ENCODE measurements at places on chromosomes 7 and 10. TPM values are rescaled to one million over a fixed set of nuclear protein-coding genes. Genes with fewer than 3 reads are reported as not detected.

IRF5 gene
- 2.4 TPM for total RNA-seq

IFIT1B gene
- not detected for total RNA-seq

MYO3A gene
- not detected for total RNA-seq

NOS3 gene
- total RNA-seq: 0.20 TPM

NHLRC2 gene
- 19.4 TPM for total RNA-seq

DNA sequence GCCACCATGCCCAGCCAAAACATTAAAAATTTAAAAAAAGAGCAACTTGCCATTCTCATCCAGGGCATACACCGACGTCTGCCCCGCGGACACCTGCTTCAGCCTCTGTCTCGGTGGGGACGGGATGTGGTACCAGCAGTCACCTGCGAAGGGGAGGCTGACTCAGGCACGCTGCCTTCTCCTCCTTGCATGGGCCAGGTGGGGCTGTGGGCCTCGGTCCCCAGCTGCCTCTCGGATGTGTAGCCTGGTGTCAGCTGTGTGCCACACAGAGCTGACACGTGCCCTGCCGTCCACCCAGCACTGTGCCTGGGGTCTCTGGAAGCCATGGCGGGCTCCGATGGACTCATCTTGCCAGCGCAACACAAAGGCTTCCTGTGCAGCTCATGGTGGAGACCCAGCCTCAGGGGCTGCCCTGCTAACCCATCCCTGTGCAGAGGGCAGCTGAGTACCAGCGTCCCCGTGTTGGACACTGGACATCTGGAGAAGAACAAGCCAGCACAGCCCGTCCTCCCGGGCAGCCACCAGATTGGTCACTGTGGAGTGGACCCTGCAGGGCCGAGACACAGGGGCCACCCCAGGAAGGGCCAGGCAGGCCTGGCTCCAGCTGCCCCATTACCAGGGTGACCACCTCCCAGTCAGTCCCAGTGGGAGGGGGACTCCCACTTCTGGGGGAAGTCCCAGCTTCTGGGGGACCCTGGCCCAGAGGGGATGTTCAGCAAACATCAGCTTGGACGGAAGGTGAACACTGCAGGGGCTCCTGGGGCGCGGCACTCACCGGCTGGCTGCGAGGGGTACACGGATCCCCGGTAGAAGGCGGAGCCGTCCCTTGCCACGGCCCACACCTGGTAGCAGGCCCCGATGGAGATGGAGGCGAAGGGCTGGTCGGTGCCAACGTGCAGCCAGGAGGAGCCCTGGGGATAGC is 10.6 kb downstream of the BHLHA15 start:
- no peak for DNase-seq

GRCh38 chr10:49679480-49679893 is at the start of gene C10orf53:
Gene C10orf53 (plus strand): TSS chr10:49679651. CDS start chr10:49679698, 47 bp downstream.
- peak; percentile 60 for DNase-seq

DNA sequence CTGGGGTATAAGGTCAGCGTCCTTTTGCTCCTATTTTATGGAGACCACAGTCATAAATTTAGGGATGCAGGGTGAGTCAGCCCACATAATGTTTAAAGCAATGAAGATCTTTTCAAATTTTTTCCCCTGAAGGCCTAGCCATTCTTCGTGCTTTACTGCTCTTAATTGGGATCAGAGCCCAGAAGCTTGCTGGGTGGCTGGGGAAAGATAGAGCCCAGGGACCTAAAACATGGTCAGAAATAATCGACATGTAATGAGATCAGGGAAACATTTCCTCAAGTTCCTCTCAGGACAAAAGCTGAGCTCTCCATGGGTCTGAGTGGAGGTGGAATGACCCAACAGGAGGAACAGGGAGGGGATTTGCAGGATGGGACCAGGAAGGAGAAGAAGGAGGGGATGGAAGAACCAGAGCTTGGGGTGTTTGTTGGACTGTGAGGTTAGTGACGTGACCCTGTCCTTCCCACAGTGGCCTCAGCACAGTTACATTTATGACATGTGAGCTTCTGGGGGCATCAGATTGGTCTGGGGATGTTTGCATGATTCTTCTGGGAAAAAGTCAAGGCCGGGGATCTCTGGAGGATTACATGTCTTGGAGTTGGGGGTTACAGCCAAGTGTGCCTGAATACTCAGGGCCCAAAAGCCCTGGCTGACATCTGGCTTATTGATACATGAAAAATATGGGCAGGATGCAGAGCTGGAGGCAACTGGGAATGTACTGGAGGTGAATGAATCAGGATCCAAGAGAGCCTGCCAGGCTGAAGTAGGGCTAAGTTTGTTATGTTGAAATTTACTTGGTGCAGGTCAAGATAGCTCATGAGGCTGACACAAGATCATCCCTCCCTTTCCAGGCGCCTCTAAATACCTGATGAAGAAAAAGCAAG is 477.9 kb downstream of the RPS24 start:
- DNase-seq: peak; percentile 42

DNA sequence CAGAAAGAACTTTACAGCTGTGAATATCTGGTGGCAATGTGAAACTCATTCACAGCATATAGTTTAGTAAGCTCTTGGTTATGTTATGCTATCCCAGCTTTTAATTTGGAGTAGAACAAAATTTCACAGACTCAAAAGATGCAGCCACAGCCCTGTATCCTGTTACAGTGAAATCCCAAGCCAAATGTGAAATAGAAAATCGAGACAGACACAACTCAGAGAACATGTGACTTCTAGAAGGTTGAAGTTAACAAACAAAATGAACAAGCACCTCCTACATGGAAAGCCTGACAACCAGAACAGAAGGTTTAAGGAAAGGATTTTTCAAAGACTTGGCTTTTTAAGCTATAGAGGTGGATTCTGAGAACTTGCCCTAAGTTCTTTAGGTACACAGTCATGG is 39.6 kb downstream of the JAZF1 start:
- no peak for DNase-seq

DNA sequence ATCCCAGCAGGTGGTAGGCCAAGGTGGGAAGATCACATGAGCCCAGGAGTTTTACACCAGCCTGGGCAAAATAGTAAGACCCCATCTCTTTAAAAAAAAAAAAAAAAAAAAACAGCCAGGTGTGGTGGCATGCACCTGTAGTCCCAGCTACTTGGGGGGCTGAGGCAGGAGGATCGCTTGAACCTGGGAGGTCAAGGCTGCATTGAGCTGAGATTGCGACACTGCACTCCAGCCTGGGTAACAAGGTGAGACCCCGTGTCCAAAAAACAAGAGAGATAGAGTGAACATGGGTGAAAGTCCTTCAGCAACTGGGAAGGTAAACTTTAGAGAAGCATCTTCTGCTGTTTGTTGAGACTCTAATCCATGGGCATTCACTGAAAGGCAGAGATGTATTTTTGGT is 6.3 kb upstream of the LAMTOR4 start:
- DNase-seq: no peak

DNA sequence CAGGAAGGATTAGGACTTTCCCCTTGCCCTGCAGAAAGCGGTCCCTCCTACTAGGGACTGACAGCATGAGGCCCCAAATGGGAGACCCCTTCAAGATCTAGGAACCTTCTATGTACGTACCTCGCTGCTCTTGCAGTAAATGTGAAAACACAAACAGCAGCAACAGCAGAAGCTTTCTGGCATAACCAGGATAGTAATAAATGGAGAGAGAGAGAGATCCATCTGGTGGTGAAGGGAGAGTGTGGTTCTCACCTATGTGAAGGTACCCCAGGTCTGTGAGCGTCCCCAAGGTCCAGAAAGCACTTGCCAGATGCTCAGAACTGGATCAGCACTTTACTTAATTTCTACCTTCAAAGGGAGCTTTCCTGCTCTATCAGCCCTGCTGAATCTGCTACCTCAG is 592.7 kb downstream of the PARD3 start:
- DNase-seq: no peak

Measured in MG63 (cell line).